ENCODE measurements at places on chromosomes 1 and 21.

GRCh38 chr1:243394066-243394465 is 138.2 kb downstream of the SDCCAG8 start:
- no peak for DNase-seq

DNA sequence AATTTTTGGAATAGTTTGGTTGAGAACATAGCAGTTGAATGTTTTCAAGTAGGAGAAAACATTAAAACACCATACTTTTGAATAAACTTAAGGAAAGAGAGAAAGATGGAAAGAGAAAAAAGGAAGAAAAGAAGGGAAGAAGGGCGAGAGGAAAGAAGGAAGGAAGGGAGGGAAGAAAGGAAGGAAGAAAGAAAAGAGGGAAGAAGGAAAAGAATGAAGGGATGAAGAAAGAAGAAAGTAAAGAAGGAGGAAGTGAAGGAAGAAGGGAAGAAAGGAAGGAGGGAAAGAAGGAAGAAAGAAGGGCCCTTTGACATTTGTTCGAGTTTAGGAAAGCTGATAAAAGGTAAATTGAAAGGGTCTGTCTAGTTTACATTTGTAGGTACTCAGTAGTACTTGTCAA is 482.7 kb downstream of the SIPA1L2 start:
- DNase-seq, result no peak

- no peak for DNase-seq
Measured at GRCh38 chr21:41834926-41835663, 44.0 kb downstream of the PRDM15 start.

DNA sequence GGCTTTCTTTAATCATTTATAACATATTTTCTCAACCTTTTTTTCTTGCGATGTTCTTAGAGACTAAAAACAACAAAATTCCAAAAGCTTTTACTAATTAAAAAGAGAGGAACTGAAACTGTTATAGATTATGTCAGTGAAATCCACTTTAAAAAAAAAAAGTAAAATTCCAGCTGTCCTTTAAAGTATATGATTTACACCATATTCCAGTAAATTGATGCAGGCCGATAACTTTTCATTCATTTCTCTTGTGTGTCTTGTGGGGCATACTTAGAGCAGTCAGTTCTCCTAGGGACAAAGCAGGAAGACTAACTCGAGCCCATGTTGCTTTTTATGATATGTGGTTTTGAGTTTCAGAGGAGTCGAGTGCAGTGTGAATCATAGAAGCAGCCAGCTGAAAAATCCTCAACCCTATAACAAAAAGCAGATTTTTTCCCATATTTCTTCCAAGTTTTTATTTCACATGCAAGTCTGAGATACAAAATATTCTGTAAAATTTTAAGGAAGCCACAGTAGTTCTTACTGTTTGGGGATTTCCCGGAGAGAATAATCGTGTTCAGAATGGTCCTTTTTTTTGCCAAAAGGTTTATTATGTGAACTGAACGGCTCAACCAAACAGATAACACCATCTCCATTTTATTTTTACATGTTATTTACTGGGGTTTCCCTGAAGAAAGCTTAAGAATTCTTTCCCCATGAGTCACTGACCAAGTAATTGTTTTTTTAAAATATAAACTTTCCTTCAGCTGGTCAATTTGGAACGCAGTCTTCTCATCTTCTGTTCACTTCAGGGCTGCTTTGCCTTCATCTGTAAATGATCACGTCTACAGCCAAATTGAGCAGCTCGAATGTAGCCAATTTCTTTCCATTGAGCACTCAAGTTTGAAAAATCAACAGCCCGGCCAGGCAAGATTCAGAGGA is 77.0 kb upstream of the C1orf105 start:
- DNase-seq, result no peak

DNA sequence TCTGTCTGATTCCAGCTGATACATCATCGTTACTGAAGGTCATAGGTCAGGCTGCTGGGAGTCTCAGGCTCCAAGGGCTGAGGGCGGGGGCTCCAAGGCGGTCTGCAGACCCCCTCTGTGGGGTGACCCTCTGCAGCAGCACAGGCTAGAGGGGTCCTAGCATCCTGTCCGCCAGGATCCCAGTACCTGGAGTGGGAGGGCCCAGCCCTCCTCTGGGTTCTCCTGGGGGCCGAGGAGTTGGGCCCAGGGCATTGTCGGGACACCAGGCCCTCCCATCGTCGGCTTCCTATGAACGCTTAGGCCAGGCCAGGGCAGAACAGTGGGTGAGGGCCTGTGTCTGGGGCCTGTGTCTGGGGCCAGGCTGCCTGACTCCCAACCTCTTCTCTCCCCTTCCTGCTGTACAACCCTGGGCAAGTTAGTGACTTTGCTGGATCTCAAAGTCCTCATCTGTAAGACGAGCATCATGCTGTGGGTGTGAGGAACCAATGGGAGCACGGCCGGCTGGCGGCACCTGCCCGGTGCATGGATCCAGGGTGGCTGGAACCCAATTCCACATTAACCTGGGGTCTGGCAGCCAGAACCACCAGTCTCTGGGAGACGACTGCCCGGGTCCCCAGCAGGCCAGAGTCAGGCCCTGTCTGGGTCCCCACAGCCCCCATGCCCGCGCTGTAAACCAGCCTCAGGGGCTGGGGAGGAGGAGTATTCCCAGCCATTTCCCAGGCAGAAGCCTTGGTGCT is 56.2 kb upstream of the COL18A1 start:
- no peak for DNase-seq

DNA sequence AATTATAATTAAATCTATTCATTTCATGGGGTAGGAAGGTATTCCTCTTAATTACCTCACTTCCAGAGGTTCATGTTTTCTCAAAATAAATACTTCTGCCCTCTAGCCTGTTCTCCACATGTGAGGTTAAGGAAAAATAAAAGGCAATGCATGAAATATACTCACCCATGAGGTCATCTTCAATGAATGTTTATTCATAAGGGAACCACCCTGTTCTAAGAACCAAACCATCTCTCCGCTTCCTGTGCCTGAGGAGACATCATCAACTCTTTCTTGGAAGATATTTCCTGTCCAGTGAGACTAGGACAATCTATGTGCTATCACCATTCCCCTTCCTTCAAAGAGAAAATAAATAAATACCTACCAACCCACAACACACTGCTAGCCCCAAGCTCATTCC is 513.7 kb upstream of the PLXNA2 start:
- no peak for DNase-seq

DNA sequence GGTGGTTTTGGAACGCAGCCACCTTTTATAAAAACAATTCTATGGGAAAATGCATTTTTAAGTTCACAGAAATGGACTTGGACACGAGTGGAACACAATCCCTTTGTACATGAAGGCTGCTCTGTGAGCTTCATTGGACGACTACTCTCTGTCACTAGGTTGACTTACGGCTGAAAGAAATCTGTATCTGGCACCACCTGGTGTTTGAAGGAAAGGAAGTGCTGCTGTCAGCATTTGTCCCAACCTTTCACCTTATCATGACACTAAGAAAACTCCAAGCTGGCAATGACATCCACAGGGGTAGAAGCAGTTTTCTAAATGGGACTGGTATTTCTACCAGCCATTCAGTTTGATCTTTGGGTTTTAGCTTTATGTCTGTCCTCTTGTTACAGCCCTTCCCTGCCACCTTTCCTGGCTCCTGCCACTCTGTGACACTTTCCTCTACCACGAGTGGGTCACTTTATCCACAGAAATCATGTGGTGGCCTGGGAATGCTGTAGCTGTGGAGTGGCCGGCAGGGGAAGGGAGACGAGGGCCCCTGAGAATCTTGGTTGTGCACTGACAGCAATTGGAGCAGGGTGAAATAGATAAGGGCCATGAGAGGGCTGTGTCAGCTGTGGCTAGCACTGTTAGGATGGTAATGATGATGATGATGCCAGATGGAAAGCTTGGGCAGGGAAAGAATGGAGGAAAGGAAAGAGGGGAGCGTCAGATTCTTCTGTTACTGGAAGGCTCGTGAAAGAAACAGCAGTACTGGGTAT is 85.2 kb downstream of the TBX19 start:
- no peak for DNase-seq

DNA sequence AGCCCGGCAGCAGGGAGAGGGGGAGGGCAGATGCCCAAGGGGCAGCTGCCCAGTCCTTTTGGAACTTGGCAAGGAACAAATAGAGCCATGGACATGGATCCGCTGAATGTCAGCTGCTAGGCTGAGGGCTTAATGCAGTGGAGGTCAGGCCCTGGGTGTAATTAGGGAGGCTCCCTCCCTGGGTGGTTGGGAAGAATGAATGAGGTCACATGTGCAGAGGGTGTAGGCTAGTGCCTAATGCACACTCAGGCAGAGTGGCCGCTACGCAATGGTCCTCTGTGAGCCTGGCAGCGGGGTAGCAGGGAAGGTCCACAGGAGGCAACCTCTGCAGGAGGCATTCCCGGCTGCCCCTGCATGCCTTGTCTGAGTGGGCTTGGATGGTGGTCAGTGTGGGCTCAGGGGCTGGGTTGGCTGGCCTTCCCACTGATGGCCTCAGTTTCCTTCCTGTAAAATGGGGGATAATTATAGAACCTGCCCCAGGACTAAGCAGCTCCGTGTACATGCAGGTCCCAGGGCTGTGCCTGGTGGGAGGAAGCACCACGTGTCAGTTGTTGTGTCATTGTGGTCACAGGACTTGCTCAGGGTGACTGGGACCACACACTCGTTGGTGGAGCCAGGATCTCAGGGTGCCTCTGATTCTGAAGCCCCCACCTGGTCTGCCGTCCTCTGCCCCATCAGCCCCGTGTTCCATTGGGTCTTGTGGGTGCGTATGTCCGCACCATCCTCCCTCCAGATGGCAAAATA is 81.6 kb upstream of the ACTL8 start:
- DNase-seq, result no peak

- no peak for DNase-seq
Measured at GRCh38 chr21:43303275-43304178, 123.4 kb downstream of the SIK1 start.

DNA sequence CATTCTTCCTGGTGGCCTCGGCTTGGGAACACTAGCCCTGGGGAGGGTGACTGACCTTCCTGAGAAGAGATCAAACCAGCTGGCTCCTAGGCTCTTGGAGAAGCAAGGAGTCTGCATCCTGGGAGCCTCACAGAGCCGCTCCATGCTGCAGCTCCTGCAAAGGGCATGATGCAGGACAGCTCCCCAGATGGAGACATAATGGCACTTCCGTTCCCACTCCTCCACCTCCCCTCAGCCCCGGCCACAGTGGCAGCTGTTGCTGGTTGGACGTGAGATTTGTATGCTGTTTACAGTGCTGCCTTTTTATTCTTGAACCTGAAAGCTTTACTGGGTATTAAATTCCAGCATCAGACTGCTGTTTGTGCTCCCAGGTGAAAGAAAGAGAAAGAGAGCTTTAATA is 83.7 kb upstream of the CTTNBP2NL start:
- no peak for DNase-seq

GRCh38 chr1:207828485-207829158 is 76.8 kb downstream of the CD46 start:
- DNase-seq, result no peak

- DNase-seq, result no peak
Measured at GRCh38 chr1:40393173-40393572, 19.6 kb downstream of the SMAP2 start.

DNA sequence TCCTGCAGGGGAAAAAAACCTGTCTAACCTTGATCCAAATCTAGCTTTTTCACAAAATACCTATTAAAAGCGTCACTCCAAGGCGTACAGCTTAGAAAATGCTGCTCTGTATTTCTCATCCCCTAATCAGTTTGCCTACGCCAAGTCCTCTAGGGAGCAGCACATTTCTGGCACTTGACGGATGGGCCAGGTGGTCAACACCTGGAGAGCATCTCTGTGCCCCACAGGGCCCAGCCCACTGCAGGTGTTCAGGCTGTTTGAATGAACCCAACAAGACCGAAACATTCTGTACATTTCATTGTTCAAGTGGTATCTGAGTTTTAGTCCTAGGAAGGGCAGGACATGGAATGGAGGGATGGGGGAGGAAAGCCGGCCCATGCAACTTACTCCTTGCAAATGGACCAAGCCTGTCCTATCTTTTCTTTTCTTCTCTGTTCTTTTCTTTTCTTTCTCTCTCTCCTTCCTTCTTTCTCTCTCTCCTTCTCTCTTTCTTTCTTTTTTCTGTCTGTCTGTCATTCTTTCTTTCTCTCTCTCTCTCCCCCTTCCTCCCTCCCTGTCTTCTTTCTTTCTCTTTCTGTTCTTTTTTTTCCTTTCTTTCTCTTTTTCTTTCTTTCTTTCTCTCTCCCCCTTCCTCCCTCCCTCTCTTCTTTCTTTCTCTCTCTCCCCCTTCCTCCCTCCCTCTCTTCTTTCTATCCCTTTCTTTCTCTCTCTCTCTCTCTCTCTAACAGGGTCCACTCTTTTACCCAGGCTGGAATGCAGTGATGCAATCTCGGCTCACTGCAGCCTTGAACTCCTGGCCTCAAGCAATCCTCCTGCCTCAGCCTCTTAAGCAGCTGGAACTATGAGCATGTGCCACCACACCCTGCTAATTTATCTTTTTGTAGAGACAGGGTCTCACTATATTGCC is 29.1 kb downstream of the IGFN1 start:
- DNase-seq, result no peak

- DNase-seq, result no peak
Measured at GRCh38 chr1:53484705-53485477, 25.7 kb downstream of the DMRTB1 start.

- DNase-seq, result peak; percentile 5
Measured at GRCh38 chr1:226882631-226883409, 12.4 kb downstream of the PSEN2 start.

- no peak for DNase-seq
Measured at GRCh38 chr1:42081475-42081874, 71.7 kb upstream of the GUCA2B start.

DNA sequence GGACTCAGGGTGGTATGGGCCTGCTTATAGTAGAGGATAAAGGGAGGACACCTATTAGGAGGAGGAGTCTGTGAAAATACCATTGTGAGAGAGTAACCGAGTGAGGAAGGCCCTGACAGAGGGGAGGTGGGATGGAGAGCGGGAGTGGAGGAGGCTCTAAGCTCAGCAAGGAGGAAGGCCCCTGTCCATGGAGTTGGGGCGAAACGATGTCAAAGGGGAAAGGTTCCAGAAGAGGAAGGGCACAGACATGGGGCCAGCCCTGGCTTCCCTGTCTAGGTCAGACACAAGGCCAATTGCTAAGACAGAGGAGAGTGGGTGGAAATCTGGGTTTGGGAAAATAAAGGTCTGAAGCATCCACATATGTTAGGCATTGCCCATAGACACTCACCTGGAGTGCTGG is 44.2 kb downstream of the ELK4 start:
- no peak for DNase-seq

- DNase-seq, result no peak
Measured at GRCh38 chr21:42490720-42491119, 5.3 kb downstream of the RSPH1 start.

GRCh38 chr1:36366091-36366661 is 19.5 kb downstream of the STK40 start:
- no peak for DNase-seq

- no peak for DNase-seq
Measured at GRCh38 chr1:206415942-206416341, 54.3 kb upstream of the IKBKE start.

GRCh38 chr1:59105548-59106507 is 191.1 kb upstream of the FGGY start:
- no peak for DNase-seq

DNA sequence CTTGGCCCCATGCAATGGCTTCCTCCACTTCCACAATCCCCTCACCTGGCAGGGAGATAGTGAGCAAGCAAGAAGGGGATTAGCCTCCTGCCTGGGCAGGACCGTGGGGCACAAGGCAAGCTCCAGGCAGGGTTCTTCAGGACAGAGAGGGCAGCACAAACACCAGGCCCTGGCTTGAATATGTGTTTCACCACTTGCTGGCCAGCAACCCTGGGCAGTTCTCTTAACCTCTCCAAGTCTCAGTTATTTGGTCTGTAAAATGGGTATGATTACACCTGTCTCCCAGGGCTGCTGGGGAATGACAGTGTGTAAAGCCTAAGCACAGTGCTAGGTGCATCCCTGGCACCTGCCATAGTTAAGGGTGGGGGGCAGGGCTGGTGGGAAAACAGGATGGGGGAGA is 31.9 kb downstream of the H3-3A start:
- DNase-seq, result no peak
